Retina (tissue), 1 donor: ENCODE measurements at places on chromosomes 4 and X.

- no peak for DNase-seq
Measured at GRCh38 chr4:71429106-71429505, 90.3 kb downstream of the SLC4A4 start.

DNA sequence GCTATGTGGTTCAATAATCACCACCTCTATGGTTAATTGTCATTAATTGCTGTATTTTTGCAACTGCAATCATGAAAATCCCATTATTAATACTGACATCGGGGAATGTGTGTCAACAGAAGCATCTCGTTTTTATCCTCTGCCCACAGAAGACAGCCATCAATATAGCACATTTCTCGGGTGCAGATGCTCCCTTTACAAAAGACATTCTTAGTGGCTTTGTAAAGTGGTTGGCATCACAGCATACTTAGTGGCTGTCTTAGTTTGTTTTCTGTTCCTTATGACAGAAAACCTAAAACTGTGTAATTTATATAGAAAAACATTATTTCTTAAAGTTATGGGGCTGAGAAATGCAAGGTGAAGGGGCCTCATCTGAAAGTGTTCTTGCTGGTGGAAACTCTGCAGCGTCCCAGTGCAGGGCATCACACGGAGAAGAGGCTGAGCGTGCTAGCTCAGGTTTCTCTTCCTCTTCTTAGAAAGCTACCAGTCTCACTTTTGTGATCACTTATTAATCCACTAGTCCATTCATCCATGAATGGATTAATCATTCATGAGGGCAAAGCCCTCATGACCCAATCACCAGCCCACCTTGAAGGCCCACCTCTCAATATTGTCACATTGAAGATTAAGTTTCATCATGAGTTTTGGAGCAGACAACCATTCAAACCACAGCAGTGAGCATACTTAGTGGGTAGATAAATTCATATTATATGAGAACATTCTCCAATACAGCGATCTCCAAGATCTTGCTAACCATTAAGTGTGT, 1067.7 kb upstream of the PABPC4L start:
- no peak for DNase-seq

DNA sequence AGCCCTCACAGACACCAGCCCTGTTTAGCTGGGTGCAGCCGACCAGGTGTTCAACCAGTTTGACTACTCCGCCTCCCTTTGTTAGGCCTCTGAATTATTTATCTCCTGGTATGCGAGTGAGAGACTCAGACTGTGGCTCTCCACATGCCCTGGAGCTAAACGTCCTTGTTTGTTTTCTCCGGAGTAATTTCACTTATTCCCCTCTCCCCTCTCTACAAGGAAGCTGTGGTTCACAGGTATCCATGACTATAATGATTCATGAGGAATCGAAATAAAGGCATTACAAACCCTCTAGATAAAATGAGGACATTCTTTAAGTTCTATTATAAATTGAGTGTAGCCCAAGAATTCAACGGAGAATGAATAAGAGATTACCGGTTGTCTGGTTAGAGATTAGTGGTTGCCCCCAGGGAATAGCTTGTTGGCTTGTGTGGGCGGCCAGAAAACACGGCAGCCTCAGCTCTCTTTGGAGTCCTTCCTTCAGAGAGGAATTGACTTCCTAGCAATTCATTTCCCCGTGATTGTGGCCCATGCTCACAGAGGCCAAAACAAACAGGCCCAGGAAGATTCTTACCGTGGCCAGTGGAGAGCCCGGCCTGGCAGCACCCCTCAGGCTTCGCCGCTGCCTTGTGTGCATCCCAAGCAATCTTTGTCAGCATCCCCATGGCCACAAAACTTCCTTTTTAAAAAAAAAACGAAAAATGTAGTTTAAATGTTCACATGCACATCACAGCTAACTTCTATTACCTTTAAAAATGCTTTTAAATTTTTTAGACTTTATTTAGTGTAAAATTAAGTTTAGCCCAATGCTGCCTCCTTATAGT, 60.2 kb upstream of the CBR4 start:
- peak; percentile 56 for DNase-seq

DNA sequence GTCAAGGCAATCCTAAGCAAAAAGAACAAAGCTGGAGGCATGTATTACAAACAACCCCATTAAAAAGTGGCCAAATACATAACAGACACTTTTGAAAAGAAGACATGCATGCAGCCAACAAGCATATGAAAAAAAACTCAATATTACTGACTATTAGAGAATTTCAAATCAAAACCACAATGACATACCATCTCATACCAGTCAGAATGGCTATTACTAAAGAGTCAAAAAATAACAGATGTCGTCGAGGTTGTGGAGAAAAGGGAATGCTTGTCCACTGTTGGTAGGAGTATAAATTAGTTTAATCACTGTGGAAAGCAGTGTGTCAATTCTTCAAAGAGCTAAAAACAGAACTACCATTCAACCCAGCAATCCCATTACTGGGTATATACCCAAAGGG, 604.6 kb upstream of the GRIA3 start:
- no peak for DNase-seq

DNA sequence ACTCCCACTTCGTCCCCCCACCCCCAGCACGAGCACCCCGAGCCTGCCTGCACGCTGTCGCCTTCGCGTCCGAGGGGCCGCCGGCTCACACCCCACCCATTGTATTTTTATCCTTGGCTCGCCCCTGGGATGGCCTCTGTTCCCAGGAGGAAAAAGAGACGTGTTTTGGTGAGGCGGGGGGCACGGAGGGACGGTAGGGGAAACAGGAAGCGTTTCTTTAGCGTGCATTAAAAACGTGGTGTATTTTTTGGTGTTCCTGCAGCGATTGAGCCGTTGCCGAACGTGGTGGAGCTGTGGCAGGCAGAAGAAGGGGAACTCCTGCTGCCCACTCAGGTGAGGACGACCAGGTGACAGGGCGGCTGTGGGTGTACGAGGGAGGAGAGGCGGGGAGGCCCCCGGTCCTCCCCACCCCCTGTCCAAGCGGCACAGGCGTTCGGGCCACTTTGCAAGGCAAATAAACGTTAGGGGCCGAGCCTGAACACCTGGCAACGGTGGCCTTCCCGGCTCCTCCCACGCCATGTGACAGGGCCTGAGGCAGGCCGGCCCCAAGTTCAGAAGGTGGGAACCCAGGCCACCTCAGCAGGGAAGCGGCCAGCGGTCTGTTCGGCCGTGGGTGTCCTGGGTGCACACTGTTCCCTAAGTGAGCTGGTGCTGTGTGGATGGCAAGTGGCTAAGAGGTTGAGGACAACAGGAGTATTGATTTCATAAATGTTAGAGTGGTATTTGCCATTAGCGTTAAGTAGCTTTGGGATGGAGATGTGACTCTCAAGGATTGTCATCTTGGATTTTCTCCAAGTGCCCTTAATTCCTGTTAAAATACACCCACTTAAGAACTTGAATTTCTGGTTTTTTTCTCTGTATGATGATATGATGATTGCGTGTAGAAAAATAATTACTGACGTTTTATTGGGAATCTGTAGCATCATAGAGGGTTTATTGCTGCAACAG, 1.1 kb downstream of the TMEM131L start:
- peak; percentile 76 for DNase-seq

DNA sequence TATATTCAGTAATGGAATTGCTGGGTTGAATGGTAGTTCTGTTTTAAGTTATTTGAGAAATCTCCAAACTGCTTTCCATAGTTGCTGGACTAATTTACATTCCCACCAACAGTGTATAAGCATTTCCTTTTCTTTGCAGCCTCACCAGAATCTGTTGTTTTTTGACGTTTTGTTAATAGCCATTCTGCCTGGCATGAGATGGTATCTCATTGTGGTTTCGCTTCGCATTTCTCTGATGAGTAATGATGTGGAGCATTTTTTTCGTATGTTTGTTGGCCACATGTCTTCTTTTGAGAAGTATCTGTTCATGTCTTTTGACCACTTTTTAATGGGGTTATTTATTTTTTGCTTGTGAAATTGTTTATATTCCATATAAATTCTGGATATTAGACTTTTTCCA, 13.6 kb upstream of the MAGED4B start:
- no peak for DNase-seq

- no peak for DNase-seq
Measured at GRCh38 chrX:41167888-41168287, 82.6 kb downstream of the USP9X start.

DNA sequence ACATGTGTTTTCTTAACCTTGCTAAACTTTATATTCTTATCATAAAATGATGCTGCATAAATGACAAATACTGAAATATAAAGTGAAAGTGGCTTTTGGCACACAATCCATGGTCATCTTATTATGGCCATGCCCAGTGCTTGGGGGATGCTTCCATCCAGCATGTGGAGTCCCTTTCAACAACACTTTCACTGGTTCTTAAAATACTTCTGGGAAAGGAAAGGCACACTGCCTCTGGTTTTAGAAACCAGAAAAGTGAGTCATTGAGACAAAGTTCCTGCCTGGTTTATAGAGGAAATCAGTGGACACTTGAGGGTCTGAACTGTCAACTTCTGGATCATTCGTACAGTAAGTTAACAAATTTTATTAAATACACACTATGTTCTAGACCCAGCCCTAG, 248.0 kb upstream of the ADAMTS3 start:
- no peak for DNase-seq

DNA sequence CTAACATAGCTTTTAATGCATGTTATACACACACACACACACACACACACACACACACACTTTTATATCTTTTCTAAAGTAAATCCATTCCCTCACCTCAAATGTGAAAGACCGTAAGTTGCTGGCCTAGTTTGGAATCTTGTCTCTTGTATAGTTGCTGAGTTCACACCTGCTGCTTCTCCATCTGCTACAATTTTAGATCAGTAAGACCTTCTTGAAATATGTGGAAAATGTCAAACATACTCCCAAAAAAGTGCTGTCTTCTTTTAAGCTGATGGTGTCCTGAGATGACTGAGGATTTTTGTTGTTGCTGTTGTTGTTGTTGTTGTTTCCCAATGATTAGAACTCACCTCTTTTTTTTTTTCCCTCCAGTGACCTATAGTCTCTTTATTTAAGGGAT, 121.3 kb downstream of the SNCA start:
- no peak for DNase-seq

- DNase-seq: no peak
Measured at GRCh38 chrX:136646602-136647239, 1.2 kb upstream of the CD40LG start.
